CD4-positive, alpha-beta T cell treated with Interleukin-10 for 1 hour (primary cell): ENCODE measurements at places on chromosomes 6 and 20.

- DNase-seq: no peak
Measured at GRCh38 chr20:57135875-57136274, 130.6 kb downstream of the BMP7 start.

- DNase-seq: no peak
Measured at GRCh38 chr6:160974304-160974771, 17.2 kb upstream of the MAP3K4 start.

GRCh38 chr20:2210646-2211552, 84.9 kb upstream of the TGM3 start:
- peak; percentile 1 for DNase-seq

GRCh38 chr6:142846883-142847287, 98.1 kb downstream of the HIVEP2 start:
- no peak for DNase-seq

- no peak for DNase-seq
Measured at GRCh38 chr20:36490191-36490590, 51.1 kb upstream of the MYL9 start.

DNA sequence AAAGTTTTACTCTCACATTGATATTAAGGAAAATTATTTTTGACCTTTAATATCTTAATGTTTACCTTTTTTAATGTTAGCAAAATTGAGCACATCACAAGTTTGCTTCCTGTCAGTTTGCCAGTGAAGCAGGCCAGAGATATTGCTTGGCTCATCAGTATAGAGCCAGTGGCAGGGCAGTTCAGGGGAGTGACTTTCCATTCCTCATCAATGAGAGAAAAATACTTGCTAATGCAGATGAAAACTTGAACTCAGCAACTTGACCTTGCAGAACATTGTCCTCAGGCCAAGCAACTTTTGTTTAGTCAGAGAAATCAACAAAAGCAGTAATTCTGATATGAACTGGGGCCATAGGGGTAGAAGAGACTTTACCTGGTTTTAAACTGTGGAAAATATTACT, 6.9 kb downstream of the TAB2 start:
- no peak for DNase-seq

GRCh38 chr20:8194721-8195120, 62.7 kb downstream of the PLCB1 start:
- DNase-seq: no peak

- no peak for DNase-seq
Measured at GRCh38 chr20:34983089-34983820, 27.6 kb downstream of the MYH7B start.
